ENCODE measurements at places on chromosomes 16 and 17.

- no peak for DNase-seq
These were observed 70.4 kb upstream of the TANC2 start for GRCh38 chr17:62895320-62896301.

DNA sequence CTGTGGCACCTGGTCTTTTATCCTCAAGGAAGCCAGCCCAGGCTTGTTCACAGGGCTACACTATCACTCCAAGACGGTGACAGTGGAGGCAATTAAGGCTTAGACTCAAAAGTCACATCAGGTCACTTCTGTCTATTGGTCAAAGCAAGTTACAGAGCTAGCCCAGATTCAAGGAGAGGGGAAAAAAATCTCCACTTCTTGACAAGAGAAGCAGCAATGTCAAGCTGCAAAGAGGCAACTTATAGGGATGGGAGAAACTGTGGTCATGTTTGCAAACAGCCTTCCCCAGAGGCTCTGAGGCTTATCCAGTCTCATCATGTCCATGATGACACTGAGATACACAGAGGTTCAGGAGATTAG lies 31.6 kb downstream of the SERPINF1 start:
- no peak for DNase-seq

GRCh38 chr16:4607841-4608703 lies 6.6 kb downstream of the UBALD1 start:
- no peak for DNase-seq

GRCh38 chr16:80986557-80986956 lies 20.1 kb downstream of the CMC2 start:
- no peak for DNase-seq

- DNase-seq: no peak
These were observed 58.9 kb downstream of the NOS2 start for GRCh38 chr17:27741361-27741861.

- DNase-seq: no peak
These were observed 25.6 kb downstream of the WIPI1 start for GRCh38 chr17:68431661-68432071.

- no peak for DNase-seq
These were observed 2.9 kb downstream of the KRT28 start for GRCh38 chr17:40796846-40797245.

- no peak for DNase-seq
These were observed 8.5 kb upstream of the ZFHX3 start for GRCh38 chr16:73056448-73056847.

GRCh38 chr17:78514521-78514920 lies 62.7 kb downstream of the DNAH17 start:
- no peak for DNase-seq

DNA sequence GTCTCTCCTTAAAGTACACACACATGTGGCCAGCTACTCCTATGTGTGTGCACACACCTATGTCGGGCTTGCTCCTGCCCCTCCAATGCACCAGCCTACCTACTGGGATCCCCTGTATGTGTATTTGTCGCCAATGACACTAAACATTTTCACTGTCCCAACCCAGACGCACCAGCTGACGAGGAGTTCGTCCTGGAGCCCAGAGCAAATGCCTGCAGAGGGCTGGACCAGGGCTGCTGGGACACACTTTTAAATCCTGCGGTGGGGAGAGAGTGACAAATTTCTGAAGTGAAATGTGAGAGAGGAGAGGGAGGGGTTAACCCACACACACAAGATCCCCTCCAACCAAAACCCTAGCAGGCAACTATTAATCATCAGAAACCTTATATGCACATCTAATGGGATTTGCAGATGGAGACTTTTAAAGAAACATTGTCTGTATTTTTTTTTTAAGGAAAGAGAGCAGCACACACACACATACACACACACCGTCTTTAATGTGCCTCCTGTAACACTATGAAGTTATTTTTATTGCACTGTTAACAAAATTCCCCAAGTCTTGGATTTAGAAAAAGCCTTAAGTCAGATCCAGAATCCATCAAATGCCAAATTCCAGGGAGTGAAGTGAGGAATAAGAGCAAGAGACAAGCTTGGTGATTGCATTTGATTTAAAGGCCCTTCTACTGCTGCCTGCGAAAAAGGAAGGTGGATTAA lies at the start of gene MEOX1:
Gene MEOX1 (minus strand): TSS at position 224 of the 714 bp plus-strand sequence. CDS start 388 bp downstream, outside the sequence.
- no peak for DNase-seq

- DNase-seq: no peak
These were observed 963 bp upstream of the METTL22 start for GRCh38 chr16:8620535-8620934.

- DNase-seq: no peak
These were observed 488 bp downstream of the TMEM100 start for GRCh38 chr17:55722016-55722736.

- DNase-seq: no peak
These were observed 26.5 kb upstream of the SLC39A11 start for GRCh38 chr17:73118951-73119391.

DNA sequence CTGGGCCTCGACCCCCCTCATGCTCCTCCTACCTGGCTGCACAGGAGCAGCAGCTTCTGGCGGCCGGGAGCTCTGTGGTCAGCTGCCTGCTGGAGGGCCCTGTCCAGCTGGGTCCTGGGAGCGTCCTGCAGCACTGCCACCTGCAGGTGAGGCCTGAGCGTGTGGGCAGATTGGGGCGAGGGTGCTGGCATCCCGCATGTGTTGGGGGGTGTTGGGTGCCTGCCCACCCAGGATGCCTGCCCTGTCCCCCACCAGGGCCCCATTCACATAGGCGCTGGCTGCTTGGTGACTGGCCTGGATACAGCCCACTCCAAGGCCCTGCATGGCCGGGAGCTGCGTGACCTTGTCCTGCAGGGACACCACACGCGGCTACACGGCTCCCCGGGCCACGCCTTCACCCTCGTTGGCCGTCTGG lies 16.5 kb downstream of the FCSK start:
- DNase-seq: no peak

- no peak for DNase-seq
These were observed 23.9 kb upstream of the WSB1 start for GRCh38 chr17:27269974-27270373.

DNA sequence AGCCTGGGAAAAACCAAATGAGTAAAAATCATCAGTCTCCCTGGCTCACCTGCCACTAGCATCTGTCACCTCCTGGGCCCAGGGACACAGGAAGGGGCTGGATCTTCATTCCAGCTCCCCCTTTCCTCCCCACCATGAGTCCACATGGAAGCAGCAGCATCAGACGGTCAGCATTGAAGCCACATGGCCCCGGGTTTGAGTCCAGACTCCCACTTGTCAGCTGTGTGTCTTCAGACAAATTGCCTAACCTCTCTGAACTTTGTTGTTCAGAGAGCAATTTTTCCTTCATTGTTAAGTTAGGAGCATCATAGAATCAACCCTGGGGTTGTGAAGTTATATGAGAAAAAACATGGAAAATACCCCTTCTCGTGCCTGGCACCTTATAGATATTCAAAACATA lies 10.7 kb downstream of the CACNG4 start:
- DNase-seq: no peak

- no peak for DNase-seq
These were observed 5.0 kb downstream of the ABHD15 start for GRCh38 chr17:29561554-29562517.

DNA sequence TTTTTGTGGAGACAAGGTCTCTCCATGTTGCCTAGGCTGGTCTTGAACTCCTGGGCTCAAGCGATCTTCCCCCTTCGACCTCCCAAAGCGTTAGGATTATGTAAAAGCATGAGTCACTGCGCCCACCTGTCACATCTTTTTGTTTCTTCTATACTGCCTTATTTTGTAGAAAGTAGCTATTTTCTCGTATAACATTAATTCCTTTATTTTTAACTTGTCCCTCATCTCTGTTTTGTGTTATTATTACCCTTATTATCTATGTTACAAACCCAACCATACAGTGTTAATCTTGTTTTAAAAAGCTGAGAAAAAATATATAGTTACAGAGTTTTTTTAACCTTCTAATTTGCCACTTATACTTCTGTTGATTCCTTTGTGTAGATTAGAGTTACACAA lies 1.4 kb upstream of the TXNDC11 start:
- no peak for DNase-seq

- DNase-seq: no peak
These were observed 6.4 kb downstream of the PRKCB start for GRCh38 chr16:23842137-23842600.

DNA sequence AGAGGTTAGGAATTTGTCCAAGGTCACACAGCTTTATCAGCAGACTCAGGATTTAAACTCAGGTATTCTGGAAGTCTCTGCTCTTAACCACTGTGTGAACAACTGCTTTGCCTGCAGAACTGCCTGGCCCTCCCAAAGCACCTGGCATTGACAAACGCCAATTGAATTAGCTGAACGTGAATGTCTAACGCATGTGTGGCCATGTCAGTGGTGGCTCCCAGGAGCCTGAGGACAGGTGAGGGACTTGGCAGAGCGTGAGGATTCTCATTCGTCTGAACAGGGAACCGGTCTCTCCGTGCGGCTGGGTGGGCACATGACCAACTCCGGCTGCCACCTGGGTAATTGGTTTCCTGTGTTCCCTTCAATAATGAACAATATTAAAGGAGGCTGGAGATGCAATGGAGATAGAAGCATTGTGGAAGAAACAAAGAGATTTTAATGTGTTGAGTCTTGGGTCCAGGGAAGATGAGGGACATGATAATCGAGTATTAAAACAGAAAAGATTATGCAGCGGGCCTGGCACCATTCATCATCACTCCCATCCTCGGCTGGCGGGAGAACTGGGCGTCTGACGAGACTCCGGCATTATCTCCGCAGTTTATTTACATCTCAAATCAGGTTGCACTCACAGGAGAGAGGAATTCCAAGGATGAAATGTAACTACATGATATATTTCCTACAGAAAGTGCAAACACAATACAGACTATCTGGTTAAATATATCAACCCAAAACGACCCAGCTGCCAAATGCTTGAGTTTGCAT lies 113.5 kb downstream of the NPIPB5 start:
- no peak for DNase-seq

DNA sequence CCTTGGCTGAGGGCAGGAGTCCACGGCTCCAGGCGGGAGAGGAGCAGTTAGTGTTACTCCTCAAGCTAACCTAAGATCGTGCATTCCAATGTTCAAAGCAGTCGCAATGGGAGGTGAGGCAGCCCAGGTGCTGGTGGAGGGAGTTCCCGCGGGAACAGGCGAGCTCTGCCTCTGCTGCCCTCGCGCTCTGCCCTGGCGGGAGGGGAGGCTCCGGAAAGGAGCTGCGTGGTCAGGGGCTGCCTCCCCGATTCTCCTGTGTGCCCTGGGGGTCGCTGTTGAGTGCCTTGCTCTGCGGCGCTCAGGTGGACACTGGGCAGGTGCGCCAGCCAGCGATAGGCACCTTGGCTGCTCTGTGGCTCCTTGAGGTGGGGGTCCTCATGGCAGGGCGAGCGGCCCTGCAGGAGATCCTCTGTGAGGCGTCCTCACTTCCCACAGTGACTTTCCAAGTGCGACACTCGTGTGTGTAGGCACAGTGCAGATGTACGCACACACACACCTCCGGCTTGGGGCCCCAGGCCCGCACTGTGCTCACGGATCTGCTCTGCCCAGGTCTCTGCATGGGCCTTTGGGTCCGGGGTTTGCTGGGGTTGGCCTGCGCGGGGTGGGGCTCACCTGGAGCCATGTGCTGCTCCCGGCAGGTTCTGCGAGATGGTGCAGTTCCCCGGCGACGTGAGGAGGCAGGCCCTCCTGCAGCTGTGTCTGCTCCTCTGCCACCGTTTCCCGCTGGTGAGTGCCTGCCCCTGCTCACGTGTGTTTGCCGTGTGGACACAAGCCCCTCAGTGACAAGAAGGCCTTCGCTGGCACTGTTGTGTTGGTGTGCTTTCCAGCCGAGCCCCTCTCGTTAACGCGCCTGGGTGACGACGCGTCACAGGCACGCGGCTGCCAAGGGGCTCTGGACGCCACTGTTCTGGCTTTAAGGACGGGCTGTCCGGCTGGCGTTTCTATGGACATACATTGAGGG lies 97.9 kb upstream of the ZNF750 start:
- no peak for DNase-seq

DNA sequence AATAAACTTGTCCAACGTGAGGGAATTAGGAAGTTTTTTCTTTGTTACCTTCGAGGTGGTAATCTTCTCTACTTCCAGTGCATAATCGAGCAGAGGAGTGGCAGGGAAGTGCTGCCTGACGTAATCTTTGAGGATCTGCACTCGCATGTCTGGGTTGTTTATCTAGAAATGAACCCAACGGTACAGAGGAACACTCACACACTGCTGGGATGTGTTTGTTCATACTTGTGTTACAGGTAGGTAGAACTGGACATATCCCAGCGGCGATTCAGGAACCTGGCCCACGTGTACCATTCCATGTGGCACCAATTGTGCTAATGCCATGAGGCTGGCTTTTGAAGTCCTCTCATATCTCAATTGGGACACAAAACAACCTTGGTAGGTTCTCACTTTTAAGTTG lies 4.2 kb upstream of the KLHL11 start:
- DNase-seq: no peak

- DNase-seq: no peak
These were observed 29.8 kb downstream of the WSB1 start for GRCh38 chr17:27323538-27324215.

DNA sequence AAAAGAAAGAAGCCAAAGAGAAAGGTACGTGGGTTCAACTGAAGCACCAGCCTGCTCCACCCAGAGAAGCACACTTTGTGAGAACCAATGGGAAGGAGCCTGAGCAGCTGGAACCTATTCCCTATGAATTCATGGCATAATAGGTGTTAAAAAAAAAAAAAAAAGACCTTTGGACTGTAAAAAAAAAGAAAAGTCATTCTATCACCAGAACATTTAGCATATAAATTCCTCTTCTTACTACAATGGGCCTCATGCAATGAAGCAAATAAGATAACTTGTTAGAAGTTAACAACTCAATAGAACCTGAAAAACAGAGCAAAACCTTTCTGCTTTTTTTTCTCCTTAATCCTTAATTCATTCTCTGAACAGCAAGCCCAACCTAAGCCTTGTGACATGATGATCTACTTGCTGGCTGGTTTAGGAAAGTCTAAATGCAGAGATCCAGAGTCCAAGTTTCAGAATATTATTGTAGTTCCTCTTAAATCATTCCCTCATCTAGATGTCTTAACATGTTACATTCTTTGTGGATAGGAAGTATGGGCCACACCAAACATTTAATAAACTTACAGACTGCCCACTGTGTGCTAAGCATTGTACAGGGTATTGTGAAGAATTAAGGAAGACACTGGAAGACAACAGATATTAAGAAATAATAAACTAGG lies 45.4 kb downstream of the BRCA1 start:
- DNase-seq: no peak

DNA sequence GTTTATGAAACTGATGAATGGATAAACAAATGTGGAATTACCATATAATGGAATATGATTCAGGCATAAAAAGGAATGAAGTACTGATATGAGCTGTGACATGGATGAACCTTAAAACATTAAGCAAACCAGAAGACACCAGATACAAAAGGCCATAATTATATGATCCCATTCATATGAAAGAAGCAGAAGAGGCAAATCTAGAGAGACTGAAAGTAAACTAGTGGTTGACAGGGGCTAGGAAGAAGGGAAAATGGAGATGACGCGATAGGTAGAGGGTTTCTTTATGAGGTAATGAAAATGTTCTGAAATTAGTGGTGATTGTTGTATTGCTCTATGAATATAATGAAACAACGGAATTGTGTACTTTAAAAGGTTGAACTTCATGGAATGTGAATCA lies 88.4 kb downstream of the HIC1 start:
- DNase-seq: no peak

Data from HS-5 (cell line).